ENCODE measurements at places on chromosomes 2 and 18. TPM values are rescaled to one million over a fixed set of nuclear protein-coding genes. Genes with fewer than 3 reads are reported as not detected.

DNA sequence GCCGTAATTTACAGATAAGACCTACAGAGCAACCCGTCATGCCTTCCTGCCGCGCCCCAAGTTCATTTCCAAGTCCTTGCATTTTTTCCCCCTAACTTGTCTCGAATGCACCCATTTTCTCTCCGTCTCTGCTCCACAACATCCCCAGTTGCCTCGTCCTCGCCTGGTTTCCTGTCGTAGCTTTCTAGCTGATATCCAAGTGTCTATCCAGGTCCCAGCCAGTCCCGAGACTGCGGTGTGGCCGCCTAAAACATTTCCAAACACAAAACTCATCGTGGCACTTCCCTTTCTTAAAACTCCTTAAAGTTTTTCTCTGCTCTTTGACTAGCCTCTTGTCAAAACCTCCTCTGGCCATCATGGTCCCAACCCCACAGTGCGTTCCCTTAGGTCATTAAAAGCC, 1.2 kb upstream of the BARD1 start:
- no peak overlapping the region for H3K4me3 ChIP-seq
- peak; percentile 35 for DNase-seq
- H3K4me1 ChIP-seq: peaks cover 2% of the 10 kb centered on the region
- no peaks in the 10 kb centered on the region for H3K27me3 ChIP-seq

- peaks cover 32% of the 10 kb centered on the region for H3K36me3 ChIP-seq
- no peak overlapping the region for H3K27ac ChIP-seq
- peaks cover 12% of the 10 kb centered on the region for H3K4me1 ChIP-seq
- no peaks in the 10 kb centered on the region for H3K27me3 ChIP-seq
Measured at GRCh38 chr2:240021488-240022104, 3.5 kb downstream of the NDUFA10 start.

GRCh38 chr2:100004959-100005387, 137.4 kb downstream of the AFF3 start:
- no peaks in the 10 kb centered on the region for H3K27me3 ChIP-seq
- H3K4me3 ChIP-seq: no peak overlapping the region
- peaks cover 10% of the 10 kb centered on the region for H3K4me1 ChIP-seq
- no peak for DNase-seq
- H3K36me3 ChIP-seq: no peaks in the 10 kb centered on the region

GRCh38 chr2:7953195-7953594, 728.7 kb upstream of the ID2 start:
- no peak for DNase-seq
- no peak overlapping the region for H3K27ac ChIP-seq
- no peaks in the 10 kb centered on the region for H3K4me1 ChIP-seq
- H3K4me3 ChIP-seq: no peak overlapping the region

DNA sequence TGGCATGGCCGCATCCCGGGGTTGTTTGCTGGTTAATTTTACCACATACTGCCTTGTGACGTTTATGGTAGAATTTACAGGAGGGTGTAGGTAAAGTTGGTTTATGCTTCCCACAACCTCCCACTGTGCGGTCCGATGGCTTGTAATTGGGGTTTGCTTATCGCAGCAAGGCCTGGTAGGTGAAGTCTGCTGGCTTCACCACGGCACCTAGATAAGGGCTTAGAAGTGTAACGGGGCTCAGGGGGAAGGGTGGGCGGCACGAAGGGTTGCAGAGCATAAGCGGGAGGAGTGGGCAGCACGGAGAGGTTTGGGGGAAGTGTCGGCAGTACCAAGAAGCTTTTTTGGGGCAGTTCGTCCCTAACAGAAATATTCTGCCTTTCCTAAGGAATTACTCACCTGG, 39.0 kb upstream of the TMEM131 start:
- peaks cover 3% of the 10 kb centered on the region for H3K4me1 ChIP-seq
- no peaks in the 10 kb centered on the region for H3K27me3 ChIP-seq
- no peak overlapping the region for H3K4me3 ChIP-seq
- H3K36me3 ChIP-seq: no peaks in the 10 kb centered on the region
- DNase-seq: no peak
- no peak overlapping the region for H3K27ac ChIP-seq

Gene CELF4
- polyA plus RNA-seq: 0.37 TPM

DNA sequence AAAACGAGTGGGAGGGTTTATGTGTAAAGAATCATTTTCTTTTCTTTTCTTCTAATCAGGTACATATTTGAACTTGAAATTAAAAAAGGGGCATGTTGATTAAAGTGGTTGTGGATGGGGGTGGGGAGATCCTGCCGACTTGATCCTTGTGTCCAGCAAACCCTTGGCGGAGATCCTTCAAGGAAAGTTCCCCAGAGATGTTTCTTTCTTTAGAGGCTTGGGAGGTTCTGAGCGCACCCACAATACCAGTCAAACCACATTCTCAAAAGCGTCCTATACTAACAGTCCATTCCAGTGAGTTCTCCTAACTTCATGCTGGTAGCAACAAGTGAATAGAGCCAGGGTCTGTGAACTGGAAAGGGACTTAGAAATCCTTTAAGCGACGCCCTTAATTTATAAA, 49.2 kb downstream of the MYCN start:
- peaks cover 27% of the 10 kb centered on the region for H3K4me1 ChIP-seq
- no peaks in the 10 kb centered on the region for H3K27me3 ChIP-seq
- no peak overlapping the region for H3K27ac ChIP-seq
- peak; percentile 74 for DNase-seq

All from lung (tissue), 17 donors.